CD8-positive, alpha-beta T cell (primary cell): ENCODE measurements at places on chromosomes 12 and 14. TPM values are rescaled to one million over a fixed set of nuclear protein-coding genes. Genes with fewer than 3 reads are reported as not detected.

LRFN5 gene
- total RNA-seq, result not detected

TGFB3 gene
- total RNA-seq, result 6.9 TPM

PLD4 gene
- 0.31 TPM for total RNA-seq

LEMD3 gene
- total RNA-seq, result 77.9 TPM

ACAD10 gene
- 12.3 TPM for total RNA-seq

KIF26A gene
- 0.33 TPM for total RNA-seq

CLEC6A gene
- not detected for total RNA-seq

TBX3 gene
- total RNA-seq, result not detected

HNRNPC gene
- 624 TPM for total RNA-seq

SYCP3 gene
- 0.27 TPM for total RNA-seq

PPP1R13B gene
- 22.6 TPM for total RNA-seq

USP30 gene
- 33.1 TPM for total RNA-seq
